Activated CD4-positive, alpha-beta T cell treated with anti-CD3 and anti-CD28 coated beads, Interleukin-2, amount 50 U/mL, for 4 hours (primary cell): ENCODE measurements at places on chromosomes 1 and 21.

DNA sequence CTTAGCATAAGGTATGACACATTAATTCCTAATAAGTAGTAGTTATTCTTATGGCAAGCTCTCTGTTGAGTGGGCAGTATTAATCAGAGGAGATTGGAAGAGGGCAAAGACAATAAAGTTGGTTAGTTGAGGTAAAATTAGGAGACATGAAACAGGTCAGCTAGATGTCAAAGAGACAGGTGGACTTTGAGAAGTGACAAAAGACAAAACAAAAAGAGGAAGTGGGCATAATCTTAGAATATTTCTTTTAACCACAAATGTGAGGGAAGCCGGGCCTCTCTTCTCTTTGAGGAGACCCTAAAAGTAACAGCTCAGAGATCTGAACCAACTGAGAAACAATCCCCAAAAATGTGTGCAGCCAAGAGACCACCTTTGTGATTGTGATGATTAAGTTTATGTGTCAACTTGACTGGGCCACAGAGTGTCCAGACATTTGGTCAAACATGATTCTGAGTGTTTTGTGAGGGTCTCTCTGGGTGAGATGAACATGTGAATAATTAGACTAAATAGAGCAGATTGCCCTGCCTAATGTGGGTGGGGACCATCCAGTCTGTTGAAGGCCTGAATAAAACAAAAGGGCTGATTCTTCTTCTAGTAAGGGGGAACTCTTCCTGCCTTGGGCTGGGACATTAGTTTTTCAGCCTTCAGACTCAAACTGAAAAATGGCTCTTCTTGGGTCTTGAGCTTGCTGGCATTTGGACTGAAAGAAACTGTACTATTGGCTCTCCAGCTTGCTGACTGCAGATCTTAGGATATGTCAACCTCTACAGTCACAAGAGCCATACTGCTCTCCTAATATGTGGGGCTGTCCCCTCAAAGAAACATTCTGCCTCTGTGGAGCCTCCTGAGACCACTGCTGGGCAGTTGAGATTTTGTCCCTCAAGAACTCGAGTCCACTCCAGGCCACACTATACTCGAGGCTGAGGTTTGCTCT, 40.0 kb downstream of the FCRL5 start:
- DNase-seq: no peak

- DNase-seq: no peak
Observed at GRCh38 chr1:87208931-87209330, 119.7 kb upstream of the LMO4 start.

- no peak for DNase-seq
Observed at GRCh38 chr1:160208557-160209320, 3.6 kb downstream of the PEA15 start.

GRCh38 chr1:220113136-220113695, 19.3 kb downstream of the IARS2 start:
- DNase-seq: no peak

DNA sequence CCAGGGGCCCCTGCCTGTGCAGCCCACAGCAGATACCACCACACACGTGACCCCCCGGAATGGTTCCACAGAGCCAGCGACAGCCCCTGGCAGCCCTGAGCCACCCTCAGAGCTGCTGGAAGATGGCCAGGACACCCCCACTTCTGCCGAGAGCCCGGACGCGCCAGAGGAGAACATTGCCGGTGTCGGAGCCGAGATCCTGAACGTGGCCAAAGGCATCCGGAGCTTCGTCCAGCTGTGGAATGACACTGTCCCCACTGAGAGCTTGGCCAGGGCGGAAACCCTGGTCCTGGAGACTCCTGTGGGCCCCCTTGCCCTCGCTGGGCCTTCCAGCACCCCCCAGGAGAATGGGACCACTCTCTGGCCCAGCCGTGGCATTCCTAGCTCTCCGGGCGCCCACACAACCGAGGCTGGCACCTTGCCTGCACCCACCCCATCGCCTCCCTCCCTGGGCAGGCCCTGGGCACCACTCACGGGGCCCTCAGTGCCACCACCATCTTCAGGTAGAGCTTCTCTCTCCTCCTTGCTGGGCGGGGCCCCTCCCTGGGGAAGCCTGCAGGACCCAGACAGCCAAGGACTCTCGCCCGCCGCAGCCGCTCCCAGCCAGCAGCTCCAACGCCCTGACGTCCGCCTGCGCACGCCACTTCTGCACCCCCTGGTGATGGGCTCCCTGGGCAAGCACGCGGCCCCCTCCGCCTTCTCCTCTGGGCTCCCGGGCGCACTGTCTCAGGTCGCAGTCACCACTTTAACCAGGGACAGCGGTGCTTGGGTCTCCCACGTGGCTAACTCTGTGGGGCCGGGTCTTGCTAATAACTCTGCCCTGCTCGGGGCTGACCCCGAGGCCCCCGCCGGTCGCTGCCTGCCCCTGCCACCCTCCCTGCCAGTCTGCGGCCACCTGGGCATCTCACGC, 51.0 kb downstream of the COL18A1 start:
- no peak for DNase-seq

DNA sequence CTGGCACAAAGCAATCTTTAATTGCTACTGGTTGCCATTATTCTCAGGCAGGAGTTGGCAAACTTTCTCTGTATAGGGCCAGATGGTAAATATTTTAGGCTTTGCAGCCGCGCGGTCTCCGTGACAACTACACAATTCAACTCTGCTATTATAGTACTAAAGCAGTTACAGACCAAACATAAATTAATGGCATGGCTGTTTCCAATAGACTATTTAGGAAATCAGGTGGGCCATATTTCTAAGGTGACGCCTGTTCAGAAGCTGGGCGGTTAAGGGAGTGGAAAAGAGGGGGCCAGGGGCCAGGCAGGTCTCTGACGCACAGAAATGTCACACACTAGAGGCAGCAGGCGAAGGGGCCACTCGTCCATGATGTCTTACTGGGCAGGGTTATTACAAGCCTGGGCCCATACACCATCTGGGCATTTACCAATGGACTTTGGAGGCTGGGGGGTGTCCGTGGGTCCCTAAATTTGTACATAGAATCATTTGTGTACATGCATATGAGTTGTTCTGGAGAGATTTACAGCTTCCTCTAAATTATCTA, 80.1 kb downstream of the STUM start:
- no peak for DNase-seq

GRCh38 chr1:241944300-241944699, 13.3 kb upstream of the BECN2 start:
- DNase-seq: no peak

DNA sequence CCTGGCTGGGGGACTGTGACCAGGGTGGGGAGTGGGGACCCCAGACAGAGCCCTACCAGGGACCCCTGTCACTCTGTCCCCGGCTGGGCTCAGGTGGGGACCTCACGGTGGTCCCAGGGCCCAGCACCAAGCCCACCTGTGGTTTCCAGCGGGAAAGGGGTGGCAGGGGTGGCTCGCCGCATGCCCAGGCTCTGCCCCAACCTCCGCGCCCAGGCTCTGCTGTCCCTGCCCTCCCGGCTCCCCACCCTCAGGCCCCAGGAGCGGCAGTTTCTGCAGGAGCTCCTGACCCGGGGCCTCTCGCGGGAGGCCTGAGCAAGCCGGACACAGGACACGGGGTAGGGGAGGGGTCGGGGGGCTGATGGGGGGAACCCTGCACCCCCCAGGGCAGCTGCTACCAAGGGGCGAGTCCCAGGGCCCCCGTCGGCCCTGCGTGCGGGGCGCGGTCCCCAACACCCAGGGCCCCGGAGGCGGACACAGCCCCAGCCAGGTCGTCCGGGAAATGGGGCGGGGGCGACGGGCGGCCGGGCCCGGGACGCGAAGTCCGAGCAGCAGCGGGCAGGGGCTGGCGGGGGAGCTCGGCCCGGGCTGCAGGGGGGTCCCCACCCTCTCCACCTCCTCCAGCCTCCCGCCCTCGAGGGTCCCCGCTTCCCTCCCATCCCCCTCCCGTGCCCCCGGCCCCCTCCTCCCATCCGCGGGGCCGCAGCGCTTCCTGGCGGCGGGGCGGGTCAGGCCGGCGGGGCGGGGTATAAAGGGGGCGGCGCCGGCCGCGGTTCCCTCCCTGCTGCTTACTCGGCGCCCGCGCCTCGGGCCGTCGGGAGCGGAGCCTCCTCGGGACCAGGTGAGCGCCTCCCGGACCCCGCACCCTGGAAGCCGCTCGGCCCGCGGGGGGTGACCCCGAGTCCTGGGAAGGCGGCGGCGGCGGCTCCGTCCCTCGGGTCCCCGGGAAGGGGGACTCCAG, at the start of gene COL6A2:
COL6A2 (plus strand) TSS at position 777 of the 958 bp plus-strand sequence.
- peak; percentile 39 for DNase-seq

- no peak for DNase-seq
Observed at GRCh38 chr1:118960026-118960561, 28.0 kb downstream of the TBX15 start.
